ENCODE measurements at places on chromosomes 1 and 21.

GRCh38 chr1:83787246-83787998 lies 211.5 kb downstream of the TTLL7 start:
- no peak for DNase-seq

DNA sequence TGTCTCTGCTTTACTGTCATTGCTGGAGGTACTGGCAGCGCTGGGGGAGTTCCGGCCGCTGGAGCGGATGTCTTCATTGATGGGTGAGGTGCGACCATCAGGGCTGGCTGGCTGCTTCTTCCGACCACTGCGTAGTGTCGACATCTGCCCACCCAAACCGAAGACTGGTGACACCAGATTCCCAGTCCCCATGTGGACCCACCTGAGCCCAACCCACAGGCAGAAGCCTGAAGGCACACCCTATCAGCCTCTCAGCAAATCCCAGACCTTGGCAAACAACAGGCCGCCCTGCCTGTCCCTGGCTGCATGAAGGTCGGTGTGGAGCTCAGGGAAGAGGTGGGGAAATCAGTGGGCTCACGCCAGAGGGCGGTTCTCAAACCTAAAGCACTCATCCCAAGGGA lies 44.8 kb downstream of the SLC45A1 start:
- no peak for DNase-seq

DNA sequence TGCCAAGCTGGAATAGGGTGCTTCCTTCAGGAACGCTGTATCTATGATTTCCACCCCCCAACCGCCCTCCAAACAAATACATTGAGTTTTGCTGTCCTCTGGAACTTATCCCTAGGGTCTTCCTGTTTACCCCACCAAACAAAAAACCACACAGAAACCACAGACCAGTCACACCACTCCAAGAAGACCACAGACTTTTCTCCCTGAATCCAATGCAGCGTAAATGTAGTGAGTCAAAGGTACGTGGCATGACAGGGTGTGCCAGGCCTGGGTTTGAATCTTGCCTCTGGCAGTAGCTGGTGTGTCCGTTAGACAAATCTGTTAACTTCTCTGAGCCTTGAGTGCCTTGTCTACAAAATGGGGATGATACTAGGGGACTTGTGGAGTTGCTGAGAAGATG lies 27.8 kb downstream of the ASAP3 start:
- no peak for DNase-seq

DNA sequence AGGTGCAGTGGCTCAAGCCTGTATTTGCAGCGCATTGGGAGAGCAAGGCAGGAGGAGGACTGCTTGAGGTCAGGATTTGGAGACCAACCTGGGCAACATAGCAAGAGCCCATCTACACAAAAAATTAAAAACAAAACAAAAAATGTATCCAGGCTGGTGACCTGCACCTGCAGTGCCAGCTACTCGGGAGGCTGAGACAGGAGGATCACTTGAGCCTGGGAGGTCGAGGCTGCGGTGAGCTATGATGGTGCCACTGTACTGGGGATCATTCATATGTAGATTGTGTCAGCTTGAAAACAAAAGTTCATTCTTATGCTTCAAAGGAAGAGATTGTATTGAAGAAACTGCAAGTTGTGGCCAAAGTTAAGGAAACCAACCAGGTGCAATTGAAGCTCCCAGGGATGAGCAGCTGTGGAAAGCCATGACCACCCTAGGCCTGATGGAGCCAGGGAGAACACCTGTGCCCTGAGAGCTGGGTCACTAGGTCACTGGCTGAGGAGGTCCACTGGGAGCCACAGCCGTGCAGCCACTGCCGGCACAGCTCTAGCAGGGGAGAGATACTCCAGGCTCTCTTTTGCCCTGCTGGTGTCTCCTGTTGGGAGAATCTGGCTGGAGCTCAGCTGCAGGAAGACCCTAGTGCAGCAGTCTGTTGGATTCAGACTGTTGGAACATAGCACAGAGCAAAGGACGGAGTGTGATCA lies 13.3 kb upstream of the BRWD1 start:
- no peak for DNase-seq

- DNase-seq = no peak
Observed at GRCh38 chr1:166080967-166081870, 85.6 kb downstream of the FAM78B start.

All from DMS153 (cell line).